ENCODE measurements at places on chromosomes 3 and 15.
A peak's percentile ranks its signal among the peaks of the same experiment; 100 is the strongest.

GRCh38 chr3:33488683-33489082 is 48.5 kb upstream of the UBP1 start:
- DNase-seq = no peak

DNA sequence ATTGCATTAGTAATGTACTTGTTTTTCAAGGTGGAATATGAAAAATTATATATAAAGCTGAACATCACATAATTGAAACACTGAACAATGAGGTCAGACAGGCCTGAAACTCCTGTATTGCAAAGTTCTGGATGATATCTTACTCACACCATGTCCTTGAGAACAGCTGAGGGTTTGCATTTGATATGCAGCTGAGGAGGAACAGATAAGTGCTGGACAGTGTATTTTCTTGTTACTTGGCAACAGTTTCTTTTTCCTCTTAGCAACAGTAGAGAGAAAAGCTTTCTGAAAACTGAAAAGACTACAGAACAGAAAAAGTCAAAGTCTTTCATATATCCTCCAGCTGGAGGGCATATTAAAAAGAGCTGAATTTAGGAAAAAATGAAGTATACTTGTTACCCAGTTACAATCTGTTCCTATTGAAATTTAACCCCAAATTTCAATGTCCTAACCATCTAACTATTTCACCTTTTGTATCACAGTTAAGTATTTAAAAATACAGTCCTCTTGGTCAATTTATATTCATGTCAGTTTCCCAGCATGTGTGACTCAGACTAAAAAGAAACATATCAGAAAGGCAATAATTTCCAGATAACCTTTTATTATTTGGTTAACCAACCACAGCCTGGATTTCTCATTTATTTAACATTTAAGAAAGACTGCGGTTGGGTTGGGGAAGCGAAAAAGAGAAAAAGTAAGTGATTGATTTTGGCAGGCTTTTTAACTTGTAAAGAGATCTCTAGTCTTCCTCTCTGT is 733.0 kb upstream of the DPPA4 start:
- DNase-seq = no peak

DNA sequence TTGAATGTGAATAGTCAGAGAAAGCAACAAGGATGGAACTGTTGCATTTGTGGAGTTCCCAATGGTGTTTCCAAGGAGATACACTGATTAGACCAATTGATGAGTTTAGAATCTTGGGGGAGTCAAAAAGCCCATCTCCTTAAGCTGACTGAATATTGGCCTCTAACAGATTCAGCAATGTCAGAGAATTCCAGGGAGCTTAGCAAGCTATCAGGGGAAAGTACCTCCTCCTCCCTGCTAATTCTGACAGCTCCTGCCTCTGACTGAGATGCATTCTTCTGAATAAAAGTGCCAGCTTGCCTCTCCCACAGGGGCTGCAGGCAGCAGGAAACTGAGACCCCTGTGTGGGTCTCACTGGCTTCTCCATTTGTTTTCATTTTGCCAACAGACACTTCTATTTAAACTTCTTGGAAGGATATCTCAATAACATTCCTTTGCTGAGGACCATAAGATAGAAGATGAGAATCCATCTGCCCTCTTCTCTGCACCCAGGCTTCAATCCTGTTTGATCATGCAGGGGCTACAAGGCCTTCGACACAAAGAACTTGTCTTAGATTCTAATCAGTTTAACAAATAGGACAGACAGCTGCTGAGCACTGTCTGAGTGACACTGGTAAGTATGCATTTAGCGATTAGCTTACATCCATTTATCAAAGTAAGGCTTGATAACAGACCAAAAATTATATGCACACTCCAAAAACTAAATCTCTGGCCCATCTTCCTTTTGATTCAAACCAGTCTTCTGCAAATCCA is 1080.8 kb downstream of the TUSC7 start:
- DNase-seq = no peak

DNA sequence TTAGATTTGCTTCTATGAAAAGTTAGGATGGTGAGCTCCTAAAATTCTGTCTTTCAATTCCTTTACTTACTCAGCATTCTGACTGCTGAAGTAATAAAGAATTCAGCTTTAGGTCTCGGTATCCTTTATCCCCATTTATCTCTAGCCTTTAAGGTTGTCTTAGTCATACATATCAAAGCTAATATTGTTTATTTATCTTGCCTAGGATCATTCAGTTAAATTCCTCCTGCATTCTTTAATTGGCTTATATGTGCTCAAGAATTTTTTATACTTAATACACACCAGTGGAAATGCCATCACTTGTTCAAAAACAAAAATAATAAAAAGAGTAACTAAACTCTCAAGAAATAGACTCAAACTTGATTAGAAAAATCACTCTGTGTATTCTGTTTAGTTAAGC is 507.0 kb downstream of the ZPLD1 start:
- no peak for DNase-seq

DNA sequence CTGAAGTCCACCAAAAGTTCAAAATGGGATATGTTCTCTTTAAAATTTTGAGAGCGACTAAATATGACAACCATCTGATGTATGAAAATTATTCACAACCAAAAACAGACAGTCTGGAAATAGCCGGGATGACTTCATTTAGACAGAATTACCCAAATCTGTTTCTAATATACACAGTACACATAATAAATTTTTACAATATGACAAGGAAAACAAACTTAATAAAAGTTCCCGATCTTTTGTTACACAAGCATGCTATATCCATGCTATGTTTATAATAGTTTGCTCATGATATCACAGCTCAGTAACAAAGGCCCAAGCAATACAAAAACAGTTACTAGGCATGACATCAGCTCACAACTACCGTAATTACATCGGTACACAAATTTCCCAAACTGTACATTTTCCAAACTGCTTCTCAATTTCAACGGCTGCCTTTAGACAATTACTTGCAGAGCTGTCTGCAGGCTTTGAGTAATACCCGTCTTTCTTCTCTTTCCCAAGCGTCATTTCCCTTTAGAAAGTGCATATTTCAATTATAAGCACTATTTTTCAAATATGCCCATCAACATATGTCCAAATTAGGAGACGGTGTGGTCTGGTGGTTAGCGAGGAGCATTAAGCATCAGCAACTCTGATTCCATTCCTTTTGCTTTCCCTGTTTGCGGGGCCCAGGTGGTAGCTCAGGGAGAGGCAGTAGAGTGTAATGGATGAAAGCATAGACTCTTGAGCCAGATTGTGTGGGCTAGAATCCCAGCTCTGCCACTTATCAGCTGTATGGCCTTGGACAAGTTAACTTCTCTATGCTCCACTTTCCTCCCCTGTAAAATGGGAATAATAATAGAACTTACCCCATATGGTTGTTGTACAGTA is 481.2 kb downstream of the FOXP1 start:
- no peak for DNase-seq

DNA sequence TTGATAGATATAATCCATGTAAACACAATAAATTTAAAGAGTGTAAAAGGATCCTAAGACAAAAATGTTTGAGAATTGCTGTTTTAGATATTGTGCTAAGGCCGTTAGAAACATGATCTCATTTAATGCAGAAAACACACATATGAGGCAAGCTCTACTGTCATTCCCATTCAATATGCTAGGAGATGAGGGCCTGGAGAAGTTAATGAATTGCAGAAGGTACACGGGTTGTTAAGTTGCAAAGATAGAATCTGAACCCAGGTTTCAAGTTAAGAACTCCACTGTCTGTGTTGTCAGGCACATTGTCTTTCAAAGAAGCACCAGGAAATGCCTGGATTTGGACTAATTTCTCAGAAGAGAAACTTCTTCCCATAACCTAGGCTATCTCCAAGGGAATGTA is 65.1 kb upstream of the SAMMSON start:
- no peak for DNase-seq

DNA sequence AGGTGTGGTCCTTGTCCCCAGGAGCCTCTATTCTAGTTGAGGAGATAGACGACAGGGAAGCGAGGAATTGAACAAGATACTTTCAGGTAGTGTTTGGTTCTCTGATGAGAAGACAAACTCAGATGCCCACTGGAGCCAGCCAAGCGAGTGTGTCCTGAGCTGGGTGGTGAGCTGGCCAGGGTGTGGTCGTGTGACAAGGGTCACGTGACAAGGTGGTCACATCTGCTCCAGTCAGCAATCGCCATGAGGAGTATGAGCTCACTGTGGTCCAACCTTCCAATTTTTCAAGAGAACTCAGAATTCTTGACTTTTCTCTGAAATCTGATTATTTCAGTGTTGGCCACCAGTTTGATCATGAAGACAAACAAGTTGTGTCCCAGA is 39.5 kb downstream of the SLC6A6 start:
- DNase-seq = no peak

GRCh38 chr15:78766041-78766440 is 45.2 kb downstream of the ADAMTS7 start:
- DNase-seq = no peak

DNA sequence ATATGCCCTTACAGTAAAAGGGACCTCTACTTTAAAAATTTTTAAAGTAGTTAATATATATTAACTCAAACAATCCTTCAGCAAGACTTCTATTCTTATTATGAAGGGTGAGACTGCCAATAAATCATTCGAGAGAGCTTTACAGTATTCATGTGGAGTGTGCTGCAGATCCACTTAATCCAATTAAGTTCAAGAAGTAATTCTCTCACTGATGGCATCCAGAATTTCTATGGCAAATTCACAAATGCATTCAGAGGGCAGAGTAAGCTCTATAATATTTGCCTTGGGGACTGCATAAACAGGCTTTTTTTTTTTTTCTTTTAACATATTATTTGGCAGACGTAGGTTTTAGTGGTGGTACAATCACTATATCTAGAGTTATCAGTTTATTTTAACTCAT is 692.0 kb downstream of the NLGN1 start:
- no peak for DNase-seq

- no peak for DNase-seq
These were observed 193.3 kb downstream of the ADAMTS9 start for GRCh38 chr3:64494526-64494925.

- DNase-seq = no peak
These were observed 89.3 kb downstream of the LPP start for GRCh38 chr3:188243124-188243795.

DNA sequence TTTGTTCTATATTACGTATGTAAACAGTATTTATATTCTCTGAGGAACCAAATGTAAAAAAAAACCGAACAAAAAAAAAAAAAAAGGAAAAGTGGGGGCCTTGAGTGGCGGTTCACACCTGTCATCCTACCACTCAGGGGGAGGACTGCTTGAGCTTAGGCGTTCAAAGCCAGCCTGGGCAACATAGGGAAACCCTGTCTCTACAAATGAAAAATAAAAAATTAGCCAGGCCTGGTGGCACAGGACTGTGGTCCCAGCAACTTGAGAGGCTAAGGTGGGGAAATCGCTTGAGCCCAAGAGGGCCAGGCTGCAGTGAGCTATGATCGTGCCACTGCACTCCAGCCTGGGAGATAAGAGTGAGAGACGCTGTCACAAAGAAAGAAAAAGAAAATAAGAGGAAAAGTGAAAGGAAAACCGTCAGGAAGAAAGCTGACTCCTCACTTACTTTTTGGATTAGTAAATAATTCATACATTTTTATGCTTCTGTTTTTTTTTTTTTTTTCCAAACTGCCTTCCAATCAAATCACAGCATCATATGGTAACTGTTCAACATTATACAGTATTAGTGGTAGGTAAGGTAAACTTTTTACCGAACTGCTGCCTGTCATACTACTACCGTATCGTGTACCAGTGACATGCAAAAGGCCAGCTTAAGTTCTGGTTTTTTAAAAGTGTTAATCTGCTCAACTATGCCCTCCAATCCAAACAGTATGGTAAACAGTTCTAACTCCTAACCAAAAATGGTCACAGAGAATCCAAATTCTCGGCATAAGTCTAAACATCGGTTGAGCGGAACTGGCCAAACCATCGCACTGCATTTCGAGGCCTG is 1.2 kb downstream of the PHC3 start:
- DNase-seq = peak; percentile 12

DNA sequence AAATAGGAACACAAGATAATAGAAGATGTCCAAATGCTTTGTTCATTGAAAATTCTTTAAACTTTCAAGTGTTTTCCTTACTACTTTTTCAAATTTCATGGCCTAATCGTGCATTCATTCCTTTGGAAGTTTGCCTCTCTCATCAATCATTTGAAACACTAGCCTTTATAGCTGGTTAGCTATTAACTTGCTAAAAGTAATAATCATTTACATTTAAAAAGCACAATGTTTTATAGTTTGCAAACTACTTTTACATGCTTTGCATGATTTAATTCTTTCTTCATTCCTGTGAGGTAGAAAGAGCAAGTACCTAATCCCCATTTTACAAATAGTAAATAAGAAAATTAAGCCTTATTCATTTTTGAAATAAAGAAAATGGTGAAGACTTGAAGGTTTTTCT is 137.4 kb upstream of the SLC7A14 start:
- no peak for DNase-seq

DNA sequence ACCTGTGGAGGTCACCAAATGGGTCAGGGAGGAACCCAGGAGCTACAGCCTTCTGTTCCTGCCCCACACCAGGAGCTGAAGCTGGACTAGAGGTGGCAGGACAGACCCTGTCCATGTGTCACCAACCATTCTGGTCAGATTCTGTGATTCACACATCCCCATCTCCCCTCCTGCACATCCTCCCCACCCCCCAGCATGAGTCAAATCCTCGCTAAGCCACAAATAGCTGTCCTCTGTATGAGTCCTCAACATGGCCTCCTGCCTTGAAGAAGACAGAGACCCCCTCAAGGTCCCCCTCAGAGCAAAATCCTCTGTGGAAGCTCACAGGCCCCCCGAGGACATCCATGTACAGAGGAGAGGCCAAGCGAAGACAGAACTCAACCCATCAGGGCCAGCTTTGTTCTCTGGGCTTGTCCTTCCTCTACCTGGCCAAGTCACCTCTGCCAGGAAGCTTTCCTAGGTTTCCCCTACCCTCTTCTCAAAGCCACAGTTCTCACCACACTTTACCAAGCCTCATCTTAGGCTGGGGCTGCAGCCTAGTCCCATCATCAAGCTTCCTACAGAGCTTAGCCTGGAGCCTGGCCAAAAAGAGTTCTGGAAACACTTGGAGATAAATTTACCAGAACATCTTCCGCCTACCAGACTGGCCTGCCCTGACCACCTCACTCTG is 17.1 kb downstream of the CACNA2D2 start:
- DNase-seq = no peak

GRCh38 chr3:133055339-133055738 is 17.1 kb downstream of the TMEM108 start:
- DNase-seq = no peak

- no peak for DNase-seq
These were observed 31.6 kb downstream of the TIPARP start for GRCh38 chr3:156705761-156706616.

- no peak for DNase-seq
These were observed 314.7 kb downstream of the LPP start for GRCh38 chr3:188468662-188469061.

DNA sequence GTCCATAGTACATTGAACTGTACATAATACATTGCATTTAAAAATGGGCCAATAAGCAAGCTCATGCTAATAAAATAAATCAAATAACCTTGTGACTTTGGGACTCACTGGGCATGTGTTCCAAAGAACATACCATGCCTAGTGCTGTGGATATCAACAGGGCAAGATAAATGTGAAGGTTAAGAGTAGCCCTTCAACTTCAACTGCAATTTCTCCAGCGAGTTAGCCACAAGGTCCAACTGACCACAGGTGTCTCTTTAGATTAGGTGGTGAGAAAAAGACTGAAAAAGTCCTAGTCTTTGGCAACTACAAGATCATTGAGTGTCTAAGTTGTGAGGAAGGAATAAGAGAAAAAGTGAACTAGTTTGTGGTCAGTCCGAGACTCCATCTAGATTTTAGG is 78.3 kb upstream of the ATP11B start:
- no peak for DNase-seq

- no peak for DNase-seq
These were observed 237.1 kb downstream of the EBLN2 start for GRCh38 chr3:73298243-73299183.
